NCI-H2029 (cell line): ENCODE measurements at places on chromosomes 7 and 10.

DNA sequence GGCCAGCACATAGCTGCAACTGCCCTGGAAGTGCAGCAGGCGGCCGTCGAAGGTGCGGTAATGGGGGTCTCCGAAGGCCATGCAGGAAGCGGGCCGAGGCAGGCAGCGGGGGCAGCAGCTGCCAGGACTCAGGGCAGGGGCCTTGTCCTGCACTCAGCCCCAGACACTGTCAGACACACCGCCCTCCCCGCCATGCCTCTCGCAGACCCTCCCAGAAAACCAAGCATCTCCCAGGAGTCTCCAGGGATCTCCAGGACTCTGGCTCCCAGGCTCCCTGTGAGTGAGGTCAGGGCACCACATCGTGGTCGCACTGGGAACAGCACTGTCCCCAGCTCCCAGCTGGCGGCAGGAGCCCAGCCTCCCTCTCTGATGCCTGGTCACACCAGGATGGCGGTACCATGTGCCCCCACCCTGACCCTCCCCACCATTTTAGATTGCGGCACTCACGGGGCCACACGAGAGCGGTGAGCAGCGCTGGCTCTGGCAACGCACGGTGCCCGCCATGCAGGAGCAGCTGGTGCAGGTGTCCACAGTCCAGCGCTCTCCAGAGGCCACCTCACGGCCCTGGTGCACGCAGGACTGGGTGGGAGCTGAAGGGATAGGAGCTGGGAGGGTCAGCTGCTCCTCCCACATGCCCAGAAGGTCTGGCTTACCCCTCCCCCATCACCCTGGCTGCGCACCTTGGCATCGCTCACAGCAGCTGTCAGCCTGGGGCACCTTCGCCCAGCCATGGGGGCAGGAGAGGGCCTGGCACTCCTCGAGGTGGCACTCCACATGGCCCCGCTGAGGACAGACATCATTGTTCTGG lies 17.5 kb downstream of the ATP6V1F start:
- peak; percentile 55 for DNase-seq

DNA sequence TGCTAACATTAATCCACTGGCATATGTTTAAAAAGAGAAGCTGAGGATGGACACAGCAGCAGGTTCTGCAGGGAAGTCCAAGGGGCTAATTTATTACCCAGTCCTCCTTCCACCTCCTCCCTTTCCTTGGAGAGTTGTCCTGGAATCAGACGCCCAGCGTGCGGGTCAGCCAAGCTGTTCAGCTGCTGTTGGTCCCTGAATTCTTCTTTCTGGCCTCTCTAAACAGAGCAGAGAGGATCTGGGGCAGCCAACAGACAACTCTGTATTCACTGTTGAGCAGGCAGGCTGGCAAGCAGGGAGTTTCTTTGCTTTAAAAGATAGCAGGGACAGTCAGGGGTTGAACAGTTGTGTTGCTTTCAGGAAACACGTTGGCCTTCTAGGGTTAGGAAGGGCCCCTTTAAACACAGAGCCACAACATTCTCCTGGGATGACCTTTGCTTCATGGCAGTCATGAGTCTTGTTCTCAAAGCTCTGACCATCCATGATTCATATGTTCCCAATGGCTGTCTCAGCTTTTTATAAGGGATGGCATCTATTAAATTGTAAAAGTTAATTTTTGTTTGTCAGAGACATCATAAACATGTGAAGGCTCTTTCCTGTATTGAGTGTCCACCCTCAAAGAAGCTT lies 217.0 kb downstream of the CREB5 start:
- no peak for DNase-seq

DNA sequence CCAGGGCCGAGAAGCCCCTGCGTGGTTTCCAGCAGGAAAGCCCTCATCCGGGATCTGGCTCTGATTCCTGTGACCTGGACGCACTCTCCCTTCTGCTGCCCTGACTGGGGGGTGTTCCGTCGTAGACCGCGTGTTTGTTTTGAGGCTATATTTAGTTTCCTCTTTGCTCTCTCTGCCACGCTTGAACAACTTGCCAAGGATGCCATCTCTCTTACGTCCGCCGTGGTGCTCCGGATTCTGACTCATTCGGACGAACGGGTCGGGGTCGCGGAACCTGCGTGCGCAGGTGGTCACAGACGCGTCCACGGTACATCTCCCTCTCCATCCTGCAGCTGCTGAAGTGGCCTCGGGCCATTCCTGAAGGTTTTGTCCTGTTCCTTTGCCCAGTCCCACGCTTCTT lies 10.4 kb upstream of the SORCS3 start:
- no peak for DNase-seq

GRCh38 chr7:10934292-10934691 lies 39.4 kb upstream of the PHF14 start:
- DNase-seq, result no peak

- no peak for DNase-seq
These were observed 331.5 kb upstream of the CNTNAP2 start for GRCh38 chr7:145784809-145785780.

GRCh38 chr10:128573986-128574385 lies 447.8 kb upstream of the MKI67 start:
- no peak for DNase-seq

- DNase-seq, result no peak
These were observed 96.8 kb upstream of the LSM8 start for GRCh38 chr7:118087126-118087525.

DNA sequence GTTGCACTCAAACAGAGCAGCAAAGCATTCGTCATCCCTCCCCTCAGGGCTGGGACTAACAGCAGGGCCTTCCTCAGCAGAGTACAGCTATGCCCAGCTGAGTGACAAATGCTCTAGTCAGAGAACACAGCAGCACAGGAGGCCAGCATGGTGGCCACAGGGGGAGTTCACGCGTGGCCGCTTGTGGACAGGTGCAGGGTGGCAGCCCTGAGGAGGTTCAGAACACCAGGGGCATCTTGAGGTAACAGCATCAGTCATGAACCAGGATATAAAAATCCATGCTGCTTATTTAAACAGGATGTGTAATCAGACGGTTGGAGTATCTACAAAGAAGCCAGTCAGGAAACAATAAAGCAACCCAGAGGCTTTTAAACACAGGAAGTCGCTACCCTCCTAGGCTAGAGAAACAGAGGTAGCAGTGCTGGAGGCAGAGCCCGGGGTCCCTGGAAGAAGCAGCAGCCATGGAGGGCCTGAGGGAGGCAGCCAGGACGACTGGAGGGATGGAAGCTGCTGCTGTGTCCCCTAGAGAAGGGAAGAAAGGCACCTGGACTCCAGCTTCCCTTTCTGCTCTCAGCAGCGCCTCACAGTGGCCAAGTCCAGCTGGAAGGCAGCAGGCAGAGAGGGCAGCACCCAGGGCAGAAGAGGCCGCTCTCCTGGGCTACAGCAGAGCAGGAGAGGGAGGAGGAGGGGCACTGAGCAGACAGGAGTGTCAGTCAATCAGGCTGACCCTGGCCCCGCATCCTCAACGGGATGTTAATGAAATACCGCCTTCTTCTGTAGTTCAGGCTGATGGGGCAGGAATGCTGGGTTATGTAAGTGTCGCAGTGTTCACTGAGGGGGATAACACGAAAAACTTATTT lies 70.8 kb upstream of the UCN3 start:
- peak; percentile 48 for DNase-seq

DNA sequence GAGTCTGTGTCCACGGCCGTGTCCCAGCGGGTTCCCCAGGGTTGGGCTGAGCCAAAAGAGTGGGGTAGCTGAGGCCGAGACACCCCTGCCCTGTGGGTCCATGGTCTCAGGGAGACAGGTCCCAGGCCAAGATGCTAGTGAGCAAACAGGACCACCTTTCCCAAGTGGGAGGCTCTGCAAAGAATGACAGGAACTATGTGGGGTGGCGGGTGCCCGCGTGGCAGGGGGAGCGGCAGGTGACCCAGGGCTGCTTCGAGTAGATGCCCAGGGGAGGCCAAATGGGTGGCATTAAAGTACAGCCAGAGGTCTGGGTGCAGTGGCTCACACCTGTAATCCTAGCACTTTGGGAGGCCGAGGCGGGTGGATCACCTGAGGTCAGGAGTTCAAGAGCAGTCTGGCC lies 18.2 kb downstream of the TTYH3 start:
- DNase-seq, result no peak

DNA sequence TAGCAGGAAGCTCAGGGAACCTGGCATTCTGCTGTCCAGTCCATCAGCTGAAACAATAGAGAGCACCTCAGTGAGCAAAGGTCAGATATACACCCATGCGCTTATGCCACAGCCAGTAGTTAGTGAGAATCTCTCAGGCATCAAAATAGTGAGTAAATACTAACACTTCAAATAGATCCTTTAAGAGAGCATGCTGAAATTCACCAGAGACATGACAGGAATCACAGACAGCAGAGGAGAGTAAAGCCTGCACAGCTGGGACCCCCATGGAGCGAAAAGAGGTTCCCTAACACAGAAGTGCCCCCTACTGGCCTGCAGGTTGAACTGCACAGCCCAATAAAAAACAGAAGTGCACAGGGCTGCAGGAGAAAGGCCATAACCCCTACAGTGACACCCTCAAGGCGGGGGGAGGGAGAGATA lies 57.6 kb upstream of the ANTXRL start:
- DNase-seq, result no peak

- DNase-seq, result no peak
These were observed 172.6 kb downstream of the LRRTM3 start for GRCh38 chr10:67098461-67098860.

- peak; percentile 49 for DNase-seq
These were observed 327.7 kb downstream of the GLRX3 start for GRCh38 chr10:130463876-130464364.

- DNase-seq, result peak; percentile 18
These were observed 10.9 kb upstream of the RSU1 start for GRCh38 chr10:16828114-16828568.

- DNase-seq, result no peak
These were observed 87.1 kb downstream of the CREM start for GRCh38 chr10:35213699-35214098.

DNA sequence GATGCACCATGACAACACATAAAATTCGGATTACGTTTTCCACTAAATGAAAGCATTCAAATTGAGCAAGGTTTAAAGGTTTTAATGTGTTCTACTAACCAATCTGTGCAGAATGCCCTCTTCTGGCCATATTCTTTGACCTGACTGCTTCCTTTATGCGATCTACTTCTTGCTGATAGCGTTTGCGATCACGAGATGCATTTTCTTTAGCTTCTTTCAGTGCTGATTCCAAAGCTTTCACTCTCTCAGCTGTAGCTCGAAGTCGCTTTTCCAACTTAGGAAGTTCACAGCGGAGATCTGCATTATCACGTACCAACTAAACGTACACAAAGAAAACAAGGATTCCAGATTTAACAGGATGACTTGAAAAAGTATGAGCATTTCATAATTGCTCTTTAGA lies 39.2 kb downstream of the KIF5B start:
- no peak for DNase-seq

DNA sequence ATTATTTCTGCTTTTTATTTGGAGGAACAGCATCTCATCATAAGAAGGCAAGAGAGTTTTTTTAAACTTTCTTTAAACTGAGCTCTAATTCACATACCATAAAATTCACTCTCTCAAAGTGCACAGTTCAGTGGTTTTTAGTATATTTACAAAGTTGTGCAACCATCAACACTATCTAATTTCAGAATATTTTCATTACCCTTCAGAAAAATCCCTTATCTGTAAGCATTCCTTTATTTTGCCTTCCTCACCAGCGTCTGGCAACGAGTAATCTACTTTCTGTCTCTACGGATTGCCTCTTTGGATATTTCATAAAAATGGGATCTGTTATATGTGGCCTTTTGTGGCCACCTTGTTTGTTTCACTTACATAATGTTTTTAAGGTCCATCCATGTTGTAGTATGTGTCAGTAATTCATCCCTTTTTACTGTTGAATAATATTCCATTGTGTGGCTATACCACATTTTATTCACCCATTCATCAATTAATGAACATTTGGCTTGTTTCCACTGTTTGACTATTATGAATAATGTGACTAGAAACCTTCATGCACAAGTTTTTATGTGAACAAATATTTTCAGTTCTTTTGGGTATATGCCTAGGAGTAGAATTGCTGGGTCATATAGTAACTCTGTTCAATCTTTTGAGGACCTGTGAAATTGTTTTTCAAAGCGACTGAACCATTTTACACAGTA lies 181.5 kb downstream of the TRIL start:
- no peak for DNase-seq

- DNase-seq, result no peak
These were observed 30.5 kb upstream of the GHITM start for GRCh38 chr10:84108797-84109196.

- DNase-seq, result no peak
These were observed 59.5 kb downstream of the ST8SIA6 start for GRCh38 chr10:17394854-17395253.

DNA sequence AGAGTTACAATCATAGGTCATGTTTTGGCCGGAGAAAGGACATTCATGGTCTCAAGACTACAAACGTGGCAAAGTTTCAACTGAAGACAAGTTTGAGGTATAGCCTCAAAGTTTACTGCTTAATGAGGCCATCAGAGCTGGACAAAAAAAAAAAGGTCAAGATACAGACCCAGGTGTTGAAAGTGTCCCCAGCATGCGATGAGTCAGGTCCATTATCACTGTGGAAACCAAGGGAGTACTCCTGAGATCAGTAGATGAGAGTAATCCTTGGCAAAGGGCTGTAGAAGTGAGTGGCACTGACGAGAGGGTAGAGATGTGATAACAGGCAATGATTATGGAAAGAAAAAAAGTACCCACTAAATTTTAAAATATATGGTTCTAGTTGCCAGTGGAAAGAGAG lies 80.1 kb upstream of the LRRN3 start:
- DNase-seq, result no peak

- no peak for DNase-seq
These were observed 65.2 kb upstream of the ICA1 start for GRCh38 chr7:8327199-8327598.
